ENCODE measurements at places on chromosomes 1 and 21.
A peak's percentile ranks its signal among the peaks of the same experiment; 100 is the strongest.

GRCh38 chr21:41674402-41674801 lies 92.5 kb downstream of the RIPK4 start:
- no peak for ATAC-seq

GRCh38 chr21:38777015-38777414 lies 28.7 kb upstream of the ETS2 start:
- no peak for ATAC-seq

- no peak for ATAC-seq
Measured at GRCh38 chr1:240878631-240879030, 266.7 kb upstream of the GREM2 start.

- no peak for ATAC-seq
Measured at GRCh38 chr1:28871631-28872401, 42.6 kb upstream of the EPB41 start.

DNA sequence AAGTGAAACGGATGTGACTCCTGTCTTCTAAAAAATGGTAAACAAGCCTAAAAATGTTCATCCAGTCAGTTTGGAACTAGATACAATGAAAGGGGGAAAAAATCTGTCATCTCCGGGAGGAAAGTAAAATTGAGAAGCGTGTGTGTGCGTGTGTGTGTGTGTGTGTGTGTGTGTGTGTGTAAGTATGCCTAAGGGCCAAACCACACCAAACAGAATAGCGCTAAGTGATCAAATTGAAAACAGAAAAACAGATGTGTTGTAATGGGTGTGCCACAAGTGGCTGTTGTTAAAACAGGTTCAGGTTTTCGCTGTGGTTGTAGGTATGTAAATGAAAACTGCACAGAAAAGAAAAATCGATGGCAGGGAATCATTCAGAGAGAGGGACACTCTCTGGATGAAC lies 106.7 kb downstream of the RNF220 start:
- ATAC-seq, result no peak

GRCh38 chr1:109615879-109616278 lies 3.5 kb downstream of the GNAT2 start:
- no peak for ATAC-seq

- peak; percentile 80 for ATAC-seq
Measured at GRCh38 chr1:11566042-11566850, 87.3 kb downstream of the DISP3 start.

DNA sequence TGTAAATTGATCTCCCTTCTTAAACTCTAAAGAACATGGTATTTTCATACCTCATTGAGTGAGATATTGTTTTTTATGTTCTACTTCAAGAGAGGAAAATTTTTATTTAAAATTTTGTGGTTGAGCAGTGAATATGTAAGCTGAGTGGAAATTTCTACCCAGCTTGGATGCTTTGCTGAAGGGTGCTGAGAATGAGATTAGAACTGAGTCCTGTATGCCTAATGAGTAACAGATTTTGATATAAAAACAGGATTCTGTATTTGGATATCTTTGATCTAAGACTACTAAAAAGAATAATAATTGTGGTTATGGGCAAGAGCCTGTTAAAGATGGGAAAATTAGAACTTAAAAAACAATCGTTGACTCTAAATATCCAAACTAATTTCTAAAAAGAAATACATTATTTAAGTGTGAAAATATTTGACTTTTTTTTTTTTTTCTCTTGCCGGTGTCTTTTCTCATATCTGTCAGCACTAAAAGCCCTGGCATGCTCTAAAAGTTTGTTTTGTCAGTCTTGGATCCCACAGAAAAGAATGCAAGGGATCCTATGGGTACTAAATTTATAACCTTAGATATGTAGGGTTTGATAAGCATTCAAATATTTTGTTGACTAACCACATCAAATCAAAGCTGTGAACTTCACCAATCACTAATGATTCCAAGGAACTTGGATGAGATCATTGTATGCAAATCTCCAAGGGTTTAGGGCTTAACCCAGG lies 652.3 kb downstream of the PTPRC start:
- ATAC-seq, result no peak

- no peak for ATAC-seq
Measured at GRCh38 chr1:72579629-72580028, 297.3 kb upstream of the NEGR1 start.

GRCh38 chr1:239437822-239438221 lies 51.5 kb downstream of the CHRM3 start:
- ATAC-seq, result no peak

GRCh38 chr1:12450090-12450755 lies 167.8 kb downstream of the DHRS3 start:
- ATAC-seq, result no peak

DNA sequence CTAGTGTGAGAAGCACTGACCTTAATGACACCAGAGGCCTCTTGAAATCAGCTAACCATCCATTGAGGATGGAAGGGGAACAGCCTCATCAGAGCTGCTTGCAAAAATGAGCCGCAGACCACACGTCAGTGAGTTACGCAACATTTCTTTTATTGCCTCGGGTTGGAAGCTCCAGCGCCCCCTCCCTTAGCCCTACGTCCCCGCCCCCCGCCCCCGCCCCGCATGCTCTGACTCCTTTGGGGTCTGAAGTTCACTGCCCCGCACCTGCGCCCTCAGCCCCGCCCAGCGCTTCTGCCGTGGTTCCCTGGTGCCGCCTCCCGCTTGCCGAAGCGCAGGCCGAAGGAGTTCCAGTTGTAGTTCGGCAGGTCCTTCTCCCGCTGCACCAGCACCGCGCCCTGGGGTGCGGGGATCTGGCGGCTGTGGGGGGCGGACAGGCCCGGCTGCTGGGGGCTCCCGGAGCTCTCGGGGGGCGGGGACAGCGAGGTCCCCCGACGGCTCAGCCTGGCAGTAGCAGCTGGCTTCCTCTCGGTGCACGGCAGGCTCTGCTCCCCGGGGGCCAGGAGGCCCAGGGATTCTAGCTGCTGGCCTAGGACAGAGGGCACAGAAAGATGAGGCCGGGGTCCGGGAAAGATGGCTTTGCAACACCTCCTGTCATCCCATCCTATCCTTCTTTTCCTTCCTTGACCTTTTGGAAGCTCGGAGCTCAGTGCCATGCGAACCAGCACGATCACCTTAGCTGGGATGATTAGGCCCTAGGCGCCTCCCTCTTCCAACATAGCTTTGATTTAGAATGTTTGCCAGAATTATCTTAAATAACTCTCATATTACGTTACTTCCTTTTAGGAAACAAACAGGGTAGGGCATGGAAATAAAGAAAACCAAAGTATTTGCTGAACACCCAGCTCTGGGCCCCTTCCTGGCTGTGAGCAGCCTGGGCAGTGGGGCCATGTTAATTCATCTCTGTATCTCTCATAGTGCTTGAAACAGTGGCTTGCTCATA lies 5.8 kb downstream of the KISS1 start:
- ATAC-seq, result peak; percentile 52

DNA sequence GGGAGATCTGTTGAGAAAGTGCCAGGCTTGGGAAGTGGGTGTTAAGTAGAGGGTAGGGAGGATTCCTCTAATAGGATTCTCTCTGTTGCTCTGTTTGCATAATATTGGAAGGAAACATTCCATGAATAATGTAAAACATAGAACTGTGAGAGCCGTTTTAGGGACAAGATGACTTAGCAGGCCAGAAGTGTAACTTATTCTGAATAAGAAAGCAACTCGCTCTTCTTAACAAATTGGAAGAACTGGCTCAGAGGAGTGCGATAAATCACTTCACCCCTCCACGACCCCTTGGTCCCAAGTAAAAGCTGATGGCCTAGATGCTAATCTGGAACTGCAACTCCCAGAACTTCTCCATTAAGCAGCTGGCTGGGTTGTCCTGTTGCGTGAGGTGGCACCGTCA lies 19.1 kb downstream of the SIM2 start:
- ATAC-seq, result peak; percentile 72

DNA sequence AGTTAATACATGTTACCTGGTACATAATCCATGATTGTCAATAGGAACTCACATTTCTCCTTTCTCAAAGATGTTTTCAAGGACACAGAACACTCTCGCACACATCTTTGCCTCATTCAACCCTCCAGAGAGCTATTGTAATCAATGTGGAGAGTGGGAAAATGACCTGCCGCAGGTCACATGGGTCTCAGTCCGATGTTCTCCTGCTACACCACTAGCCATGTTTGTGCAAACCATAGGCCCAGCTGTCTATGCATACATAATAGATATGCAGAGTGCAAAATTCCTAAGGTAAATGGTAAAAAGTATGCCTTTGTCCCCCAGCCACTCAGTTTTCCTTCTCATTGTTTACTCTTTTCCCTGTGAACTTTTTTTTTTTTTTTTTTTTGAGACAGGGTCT lies 89.2 kb downstream of the ADSS2 start:
- peak; percentile 73 for ATAC-seq

DNA sequence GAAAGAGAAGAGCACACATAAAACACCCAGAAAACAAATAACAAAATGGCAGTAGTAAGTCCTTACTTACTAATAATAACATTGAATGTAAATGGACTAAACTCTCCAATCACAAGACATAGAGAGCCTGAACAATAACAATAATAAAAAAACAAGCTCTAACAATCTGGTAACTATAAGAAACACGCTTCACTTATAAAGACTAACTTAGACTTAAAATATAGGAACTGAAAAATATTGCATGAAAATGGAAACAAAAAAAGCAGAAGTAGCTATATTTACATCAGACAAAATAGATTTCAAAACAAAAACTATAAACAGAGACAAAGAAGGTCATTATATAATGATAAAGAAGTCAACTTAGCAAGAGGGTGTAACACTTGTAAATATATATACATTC lies 83.1 kb upstream of the LYPLAL1 start:
- no peak for ATAC-seq

DNA sequence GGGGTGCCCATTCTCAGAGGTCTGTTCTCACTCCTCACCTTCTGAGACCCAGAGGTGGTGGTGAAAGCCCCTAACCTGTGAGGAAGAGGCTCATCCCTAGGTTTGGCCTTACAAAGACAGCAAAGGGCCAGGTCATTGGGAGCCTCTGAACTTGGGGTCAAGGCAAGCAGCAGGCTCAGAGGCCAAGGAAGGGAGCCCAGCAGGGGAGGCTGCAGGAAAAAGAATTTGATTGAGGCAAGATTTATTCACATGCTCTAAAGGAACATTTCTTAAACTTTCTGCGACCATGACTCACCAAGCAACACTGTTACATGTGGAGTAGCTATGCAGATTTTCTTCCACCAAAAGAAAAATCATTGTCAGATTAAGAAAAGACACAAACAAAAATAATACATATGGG lies 132.5 kb upstream of the SYT6 start:
- no peak for ATAC-seq

DNA sequence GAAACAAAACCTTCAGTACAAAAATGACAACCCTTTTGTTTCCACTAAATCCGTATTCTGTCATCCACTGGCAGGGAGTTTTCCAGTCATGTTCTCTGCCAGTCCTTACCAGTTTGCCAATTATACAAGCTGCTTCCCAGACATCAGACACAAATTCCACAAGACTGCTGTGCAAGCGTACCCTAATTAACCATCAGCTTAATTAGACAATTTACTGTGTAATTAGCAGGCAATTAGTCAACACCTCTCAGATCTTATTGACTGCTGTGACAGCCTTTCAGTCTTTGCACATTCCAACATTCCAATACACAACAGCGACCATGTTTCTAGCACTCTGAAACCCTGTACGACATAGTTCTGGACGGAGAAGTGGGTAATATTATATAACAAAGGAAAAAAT lies 420.1 kb downstream of the DPYD start:
- ATAC-seq, result no peak

DNA sequence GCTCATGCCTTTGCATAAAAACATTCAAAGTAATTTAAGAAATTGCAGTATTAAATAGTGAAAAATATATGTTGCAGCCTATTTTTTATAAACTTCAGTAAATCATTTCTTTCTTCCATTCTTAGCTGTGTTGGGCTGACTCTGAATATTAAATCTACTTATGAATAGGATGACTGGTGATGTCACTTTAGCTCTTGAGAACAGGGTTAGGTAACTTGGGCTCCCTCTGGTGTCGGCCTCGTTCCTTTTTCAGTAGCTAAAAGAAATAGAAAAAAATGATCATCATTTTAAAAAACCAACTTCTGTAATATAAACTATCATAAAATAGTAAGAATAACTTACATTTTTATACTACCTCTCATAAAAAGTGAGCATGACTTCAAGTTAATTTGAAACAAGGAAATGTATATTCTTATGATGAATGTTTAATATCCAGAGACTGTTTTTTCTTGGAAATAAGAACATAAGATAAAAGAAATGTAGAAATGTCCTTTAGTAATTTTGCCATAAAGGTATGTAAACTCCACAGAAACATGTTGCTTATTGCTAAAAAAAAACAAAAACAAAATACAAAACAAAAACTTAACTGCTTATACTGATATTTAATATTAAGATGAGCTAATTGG lies 26.8 kb upstream of the NCAM2 start:
- peak; percentile 71 for ATAC-seq

DNA sequence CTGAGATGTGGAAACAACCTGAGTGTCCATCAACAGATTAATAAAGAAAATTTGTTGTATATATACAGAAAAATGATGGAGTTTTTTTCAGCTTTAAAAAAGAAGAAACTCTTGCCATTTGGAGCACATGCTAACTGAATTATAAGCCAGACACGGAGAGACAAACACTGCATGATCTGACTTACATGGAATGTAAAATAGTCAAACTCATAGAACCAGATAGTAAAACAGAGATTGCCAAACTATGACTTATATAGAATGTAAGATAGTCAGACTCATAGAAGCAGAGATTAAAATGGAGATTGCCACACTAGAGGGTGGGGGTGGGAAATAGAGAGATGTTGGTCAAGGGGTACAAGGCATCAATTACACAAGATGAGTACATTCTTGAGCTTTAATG lies 1786.6 kb downstream of the PLA2G4A start:
- ATAC-seq, result no peak

DNA sequence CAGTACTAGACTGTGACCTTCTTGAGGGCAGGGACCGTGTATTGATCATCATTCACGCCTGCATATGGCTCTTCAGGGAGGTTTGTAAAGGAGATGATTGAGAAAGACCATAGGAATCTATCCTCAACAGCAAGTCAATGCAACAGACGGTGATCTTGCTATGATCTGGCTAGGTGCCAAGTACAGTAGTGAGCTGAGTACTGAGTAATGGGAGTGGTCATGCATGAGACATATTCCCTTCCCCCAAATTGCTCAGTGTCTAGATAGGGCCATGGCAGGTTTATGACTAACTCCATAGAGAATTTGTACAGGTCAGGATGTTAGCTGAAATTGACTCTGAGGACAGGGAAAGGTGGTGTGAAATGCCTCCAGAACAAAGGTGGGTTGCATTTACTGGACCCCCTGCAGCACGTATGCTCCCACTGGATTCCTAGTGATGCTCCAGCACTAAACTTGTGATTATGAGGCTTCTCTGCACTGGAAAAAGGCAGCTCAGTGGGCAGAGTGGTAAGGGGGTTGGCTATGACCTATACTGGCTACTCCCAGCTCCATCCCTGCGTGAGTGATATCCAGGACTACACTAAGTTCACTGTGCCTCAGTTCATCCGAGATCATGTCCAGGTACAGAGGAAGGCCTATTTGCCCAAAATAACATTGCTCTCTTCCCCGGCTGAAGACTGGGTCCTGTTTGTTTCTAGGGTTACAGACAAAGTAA lies 37.2 kb downstream of the KCNJ6 start:
- no peak for ATAC-seq

GRCh38 chr21:42532466-42533181 lies 19.0 kb downstream of the SLC37A1 start:
- peak; percentile 75 for ATAC-seq

GRCh38 chr1:118558933-118559332 lies 373.9 kb upstream of the SPAG17 start:
- ATAC-seq, result peak; percentile 70

All from motor neuron (in vitro differentiated cells).